ENCODE measurements at places on chromosomes 5 and 9. TPM values are rescaled to one million over a fixed set of nuclear protein-coding genes. Genes with fewer than 3 reads are reported as not detected.

GRCh38 chr5:72477176-72477575, 30.0 kb downstream of the ZNF366 start:
- DNase-seq = no peak

Gene SHOC1
- total RNA-seq = not detected

DNA sequence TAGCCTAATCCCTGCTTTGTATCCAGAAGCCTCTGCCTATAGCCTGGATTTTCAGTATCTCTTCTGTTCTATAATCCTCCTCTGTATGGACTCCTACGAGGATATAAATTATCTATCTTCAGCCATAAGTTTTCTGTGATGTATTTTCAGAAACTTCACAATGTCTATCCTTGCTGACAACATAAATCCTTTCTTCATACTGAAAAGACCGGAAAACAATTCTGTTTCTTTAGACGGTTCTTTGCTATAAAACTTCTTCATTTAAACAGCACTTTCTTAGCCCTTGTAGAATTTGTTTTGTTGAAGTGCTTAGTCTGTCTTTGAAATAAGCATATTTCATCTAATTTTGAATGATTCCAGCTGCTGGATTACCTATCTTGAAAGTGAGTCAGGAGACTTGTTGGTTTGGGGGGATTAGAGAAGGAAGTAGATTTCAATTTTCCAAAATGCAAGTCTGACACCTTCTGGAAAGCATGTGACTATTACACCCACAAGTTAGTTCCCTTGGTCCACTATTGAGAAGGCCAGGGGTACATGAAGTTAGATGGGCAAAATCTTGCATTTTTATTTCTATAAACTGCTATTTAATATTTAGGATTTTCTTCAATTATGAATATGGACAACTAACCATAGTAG, 96.3 kb upstream of the RANBP3L start:
- DNase-seq = no peak

DNA sequence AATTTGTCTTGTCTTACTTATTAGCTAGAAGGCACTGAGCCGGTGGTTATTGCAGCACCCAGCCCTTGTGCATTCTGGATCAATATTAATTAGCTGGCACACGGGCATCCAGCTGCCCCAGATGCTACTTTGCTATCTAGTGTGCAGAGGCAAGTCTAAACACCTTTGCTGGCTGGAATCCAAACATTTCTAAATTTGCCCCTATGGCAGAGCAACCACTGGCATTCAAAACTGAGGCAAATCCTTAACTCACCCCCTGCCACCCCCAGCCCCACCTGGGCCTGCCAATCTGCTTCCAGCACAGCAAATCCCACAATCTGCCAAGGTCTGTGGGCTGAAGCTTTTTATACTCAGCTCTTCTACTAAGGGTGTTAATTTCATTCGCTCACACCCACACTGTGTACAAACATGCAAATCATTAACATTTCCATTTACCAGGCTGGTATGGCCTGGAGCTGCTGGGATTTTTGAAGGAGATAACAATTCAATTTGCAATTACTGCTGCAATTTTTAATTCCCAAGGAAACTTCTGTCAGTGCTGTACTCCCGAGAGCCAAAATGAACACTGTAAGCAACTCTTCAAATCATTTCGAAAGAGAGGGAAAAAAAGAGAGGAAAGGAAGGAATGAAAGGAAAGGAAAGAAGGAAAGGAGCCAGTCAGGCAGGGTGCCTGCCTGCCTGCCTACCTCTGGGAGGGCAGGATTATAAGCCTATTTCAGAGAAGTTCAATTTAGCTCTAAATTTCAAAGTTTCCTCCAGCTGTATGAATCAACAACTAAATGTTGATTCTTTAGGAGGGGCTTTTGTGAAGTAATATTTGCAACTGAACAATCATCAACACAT, 35.5 kb downstream of the RAPGEF1 start:
- DNase-seq = no peak

Gene C8G
- total RNA-seq = 3.4 TPM

Gene IFNA2
- total RNA-seq = not detected

Gene ACTBL2
- not detected for total RNA-seq

All from cardiac septum (tissue), 1 donor.